Caki2 (cell line): ENCODE measurements at places on chromosomes 7 and 10. TPM values are rescaled to one million over a fixed set of nuclear protein-coding genes. Genes with fewer than 3 reads are reported as not detected.

NEBL gene
- 5.4 and 7.4 TPM in 2 replicates for total RNA-seq

SPDYE2B gene
- not detected in 2 replicates for total RNA-seq

ZNF365 gene
- 3.4 and 10.1 TPM in 2 replicates for total RNA-seq

MLXIPL gene
- not detected in 2 replicates for total RNA-seq

C7orf57 gene
- total RNA-seq, result 0.26 and 1.6 TPM in 2 replicates

CCDC172 gene
- not detected in 2 replicates for total RNA-seq

BNIP3 gene
- total RNA-seq, result 564 and 575 TPM in 2 replicates

TCF7L2 gene
- total RNA-seq, result 0.47 TPM in 1 of 2 replicates, not detected in the other

SLC18A2 gene
- not detected in 2 replicates for total RNA-seq

GIMAP5 gene
- total RNA-seq, result not detected in 2 replicates

UCMA gene
- total RNA-seq, result not detected in 2 replicates

TMEM213 gene
- not detected in 2 replicates for total RNA-seq

ADAMTS14 gene
- 0.37 and 1.0 TPM in 2 replicates for total RNA-seq

TUBAL3 gene
- not detected in 2 replicates for total RNA-seq

TAS2R3 gene
- total RNA-seq, result not detected in 2 replicates

OR2A5 gene
- total RNA-seq, result not detected in 2 replicates

NPFFR1 gene
- total RNA-seq, result not detected in 2 replicates

UPK3B gene
- 0.64 and 2.5 TPM in 2 replicates for total RNA-seq

COX19 gene
- total RNA-seq, result 7.6 and 10.1 TPM in 2 replicates

EVX1 gene
- total RNA-seq, result not detected in 2 replicates

C7orf33 gene
- total RNA-seq, result not detected in 2 replicates
